Anterior cingulate cortex (tissue), 58 donors: ENCODE measurements at places on chromosomes 3 and 15.

DNA sequence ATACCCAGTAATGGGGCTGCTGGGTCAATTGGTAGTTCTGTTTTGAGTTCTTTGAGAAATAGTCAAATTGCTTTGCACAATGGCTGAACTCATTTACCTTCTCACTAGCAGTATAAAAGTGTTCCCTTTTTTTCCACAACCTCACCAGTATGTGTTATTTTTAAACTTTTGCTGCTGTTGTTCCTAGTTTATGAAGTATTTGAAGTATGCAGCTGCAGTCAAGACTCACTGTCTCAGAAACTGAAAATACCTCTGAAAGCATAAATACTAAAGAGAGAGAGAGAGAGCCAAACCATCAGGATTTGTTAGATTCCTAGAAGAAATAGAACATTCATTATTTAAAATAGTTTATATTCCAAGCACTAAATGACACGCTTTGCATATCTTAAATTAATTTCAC is 764.2 kb downstream of the NTRK3 start:
- DNase-seq, result no peak

GRCh38 chr3:83567935-83568334 is 1390.9 kb upstream of the CADM2 start:
- no peak for DNase-seq

DNA sequence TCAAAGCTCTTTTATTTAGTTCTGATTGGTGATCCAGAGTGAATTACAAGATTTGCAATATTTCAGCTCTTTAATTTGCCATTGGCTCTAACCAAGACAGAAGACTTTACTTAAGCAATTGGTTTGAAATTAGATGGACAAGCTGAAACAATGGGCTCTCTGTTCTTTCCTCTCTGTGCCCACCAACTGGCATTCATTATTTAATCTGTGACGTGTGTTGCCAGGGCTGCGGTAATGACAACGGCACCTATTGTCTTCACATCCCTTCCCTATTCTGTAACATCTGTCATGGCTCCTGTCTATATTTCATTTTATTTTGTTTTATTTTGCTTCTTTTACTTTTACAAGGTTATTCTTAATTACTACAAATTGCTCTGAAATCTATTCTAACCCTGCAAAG is 33.9 kb downstream of the PLD1 start:
- DNase-seq, result peak; percentile 70

- DNase-seq, result no peak
Measured at GRCh38 chr3:62370858-62371719, 2.3 kb downstream of the FEZF2 start.

GRCh38 chr3:140523600-140523999 is 154.3 kb upstream of the TRIM42 start:
- no peak for DNase-seq

GRCh38 chr3:140834266-140835037 is 107.2 kb upstream of the SLC25A36 start:
- DNase-seq, result no peak

DNA sequence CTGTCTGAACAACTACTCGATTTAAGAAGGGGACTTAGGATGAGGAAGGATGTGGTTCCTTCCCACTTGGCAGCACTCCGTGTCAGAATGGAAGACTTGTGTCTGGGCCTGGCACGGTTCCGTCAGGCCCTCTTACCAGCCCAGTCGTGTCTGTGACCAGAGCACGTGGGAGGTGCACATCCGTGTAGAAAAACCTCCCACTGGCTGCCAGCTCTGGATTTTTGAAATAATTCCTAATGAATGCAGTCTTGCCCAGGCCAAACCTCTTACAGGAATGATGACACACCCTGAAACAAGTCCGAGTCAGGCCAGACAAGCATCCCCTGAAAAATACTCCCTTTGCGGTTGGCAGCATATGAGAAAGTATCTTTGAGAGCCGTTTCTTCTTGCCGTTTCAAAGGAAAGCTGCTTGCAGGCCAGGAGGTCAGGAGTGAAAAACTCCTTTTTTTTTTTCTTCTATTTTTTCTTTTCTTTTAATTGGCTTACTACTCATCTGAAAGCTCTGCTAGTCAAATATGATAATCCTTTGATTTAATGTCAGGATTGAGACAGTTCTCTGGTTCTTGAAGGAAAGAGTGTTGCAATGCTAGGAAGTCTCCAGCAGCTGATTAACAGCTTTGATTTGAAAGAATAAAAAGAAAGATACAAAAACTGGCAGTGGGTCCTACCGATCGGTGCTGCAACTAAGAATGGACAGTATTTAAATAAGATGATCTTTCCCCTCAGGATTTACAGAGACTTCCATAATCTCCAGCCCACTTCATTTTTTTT is 19.8 kb downstream of the IL1RAP start:
- peak; percentile 12 for DNase-seq

DNA sequence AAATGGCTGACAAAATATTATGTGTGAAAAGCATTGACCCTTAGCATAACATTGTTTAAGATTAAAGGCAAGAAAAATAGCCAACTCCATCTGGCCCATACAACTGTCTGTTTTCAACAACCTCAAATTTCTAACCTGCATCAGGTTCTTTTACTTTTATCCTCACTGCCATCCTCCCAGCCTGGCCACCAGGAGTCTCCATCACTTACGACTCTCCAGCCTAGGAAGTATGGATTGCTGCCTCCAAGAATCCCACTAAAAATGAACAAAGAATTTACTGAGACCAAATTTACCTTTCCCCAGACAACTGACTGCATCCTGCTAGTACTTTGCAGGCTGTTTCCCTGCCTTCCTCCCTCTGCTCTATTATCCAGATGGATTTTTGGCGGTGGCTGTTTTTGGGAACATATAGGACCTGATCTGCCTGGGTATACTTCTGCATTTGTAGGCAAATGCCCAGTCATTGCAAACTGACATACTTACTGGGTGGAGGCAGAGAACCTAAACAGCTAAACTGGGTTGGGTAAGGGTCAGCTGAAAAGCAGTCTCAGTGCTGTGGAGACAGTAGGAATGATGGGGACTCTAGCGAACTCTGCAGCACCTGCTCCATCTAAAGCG is 144.2 kb downstream of the GHSR start:
- no peak for DNase-seq

- DNase-seq, result no peak
Measured at GRCh38 chr15:48121849-48122248, 1.1 kb downstream of the SLC24A5 start.

DNA sequence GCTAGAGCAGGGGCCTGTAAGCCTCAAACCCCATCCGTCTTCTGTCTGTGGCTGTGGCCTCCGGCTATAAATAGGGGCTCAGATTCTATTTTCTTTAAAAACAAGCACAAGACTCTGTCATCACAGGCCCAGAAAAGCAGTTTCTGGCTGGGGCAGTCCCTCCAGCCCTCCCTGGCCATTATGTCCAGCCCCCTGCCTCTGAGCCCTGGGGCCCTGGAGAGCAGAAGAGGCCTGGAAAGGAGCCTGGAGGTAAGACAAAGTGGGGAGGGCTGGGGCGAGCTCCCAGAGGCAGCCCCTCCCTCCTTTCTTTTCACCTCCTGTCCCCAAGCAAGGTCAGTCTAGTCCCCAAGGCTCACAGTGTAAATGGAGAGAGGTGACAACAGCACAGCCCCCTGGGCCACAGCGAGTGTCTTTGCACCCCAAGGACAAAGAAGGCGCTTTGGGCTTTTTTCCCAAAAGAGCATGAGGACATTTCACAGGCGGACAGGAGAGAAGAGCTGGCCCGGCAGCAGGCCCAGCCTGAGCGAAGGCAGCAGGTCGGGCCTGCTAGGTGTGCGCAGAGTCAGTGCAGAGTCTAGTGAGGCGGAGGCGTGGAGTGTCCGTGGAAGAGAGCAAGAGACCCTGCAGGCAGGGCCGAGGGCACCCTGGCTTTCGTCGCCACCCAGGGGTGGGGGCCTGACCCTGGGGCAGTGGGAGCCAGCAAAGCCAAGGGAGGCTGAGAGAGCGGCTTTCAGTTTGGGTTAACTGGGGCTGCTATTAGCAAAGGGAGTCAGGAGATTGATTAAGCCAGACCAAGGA is 188.3 kb downstream of the TBC1D2B start:
- no peak for DNase-seq

GRCh38 chr15:23647421-23648370 is at the start of gene MAGEL2:
Gene MAGEL2, minus strand, starts transcription at chr15:23647867. Its CDS starts 125 bp downstream, at chr15:23647742.
- DNase-seq, result no peak

DNA sequence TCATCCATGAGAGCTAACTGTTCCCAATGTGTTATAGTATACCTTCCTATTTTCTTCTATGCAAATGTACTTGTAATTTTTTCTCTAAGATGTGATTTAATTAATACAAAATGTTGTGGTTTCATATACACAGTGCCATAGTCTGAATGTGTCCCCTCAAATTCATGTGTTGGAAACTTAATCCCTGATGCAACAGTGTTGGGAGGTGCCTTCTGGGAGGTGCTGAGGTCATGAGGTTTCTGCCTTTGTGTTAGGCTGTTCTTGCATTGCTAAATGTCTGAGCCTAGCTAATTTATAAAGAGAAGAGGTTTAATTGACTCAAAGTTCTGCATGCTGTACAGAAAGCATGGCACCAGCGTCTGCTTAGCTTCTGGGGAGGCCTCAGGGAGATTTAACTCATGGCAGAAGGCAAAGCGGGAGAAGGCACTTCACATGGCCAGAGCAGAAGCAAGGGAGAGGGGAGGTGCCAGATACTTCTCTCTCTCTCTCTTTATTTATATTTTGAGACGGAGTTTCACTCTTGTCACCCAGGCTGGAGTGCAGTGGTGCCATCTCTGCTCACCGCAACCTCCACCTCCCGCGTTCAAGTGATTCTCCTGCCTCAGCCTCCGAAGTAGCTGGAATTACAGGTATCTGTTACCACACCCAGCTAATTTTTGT is 34.7 kb upstream of the BNIP2 start:
- DNase-seq, result no peak

GRCh38 chr3:158790901-158791589 is 10.8 kb upstream of the MFSD1 start:
- no peak for DNase-seq

GRCh38 chr15:46251903-46252302 is 617.1 kb downstream of the SQOR start:
- no peak for DNase-seq

GRCh38 chr3:196968233-196969133 is at the start of gene PIGZ:
Gene PIGZ, minus strand, starts transcription at chr3:196968833. Its CDS starts 16,802 bp downstream, at chr3:196952031.
- DNase-seq, result no peak

DNA sequence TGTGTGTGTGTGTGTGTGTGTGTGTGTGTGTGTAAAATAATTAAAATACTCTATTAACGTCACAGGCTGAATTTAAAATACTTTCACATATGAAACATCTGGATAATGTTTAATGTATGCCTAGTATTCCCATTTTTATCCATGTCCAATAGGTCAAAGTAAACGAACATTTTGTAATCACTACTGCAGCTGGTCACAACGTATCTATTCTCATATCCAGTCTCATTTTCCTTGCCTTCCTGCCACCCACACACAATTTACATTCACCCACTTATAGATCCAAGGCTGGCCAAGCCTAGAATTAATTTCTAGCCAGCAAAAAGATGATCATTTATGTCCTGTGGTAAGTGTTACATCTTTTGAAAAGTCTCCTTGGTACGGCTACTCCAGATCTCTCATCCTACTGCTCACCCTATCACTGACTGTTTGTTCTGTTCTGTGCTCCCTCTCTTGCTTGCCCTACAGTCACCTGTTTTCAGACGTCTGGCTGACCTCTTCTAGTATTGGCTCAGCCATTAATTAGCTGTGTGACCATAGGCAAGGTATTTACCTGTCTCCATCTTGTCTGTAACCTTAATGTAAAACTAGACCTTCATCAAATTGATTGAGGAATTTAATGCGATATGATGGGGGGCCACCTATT is 17.6 kb downstream of the SERPINI2 start:
- DNase-seq, result no peak

GRCh38 chr3:186534113-186534669 is 10.0 kb downstream of the CRYGS start:
- no peak for DNase-seq

GRCh38 chr15:22810033-22810852 is 23.8 kb downstream of the NIPA1 start:
- DNase-seq, result no peak

DNA sequence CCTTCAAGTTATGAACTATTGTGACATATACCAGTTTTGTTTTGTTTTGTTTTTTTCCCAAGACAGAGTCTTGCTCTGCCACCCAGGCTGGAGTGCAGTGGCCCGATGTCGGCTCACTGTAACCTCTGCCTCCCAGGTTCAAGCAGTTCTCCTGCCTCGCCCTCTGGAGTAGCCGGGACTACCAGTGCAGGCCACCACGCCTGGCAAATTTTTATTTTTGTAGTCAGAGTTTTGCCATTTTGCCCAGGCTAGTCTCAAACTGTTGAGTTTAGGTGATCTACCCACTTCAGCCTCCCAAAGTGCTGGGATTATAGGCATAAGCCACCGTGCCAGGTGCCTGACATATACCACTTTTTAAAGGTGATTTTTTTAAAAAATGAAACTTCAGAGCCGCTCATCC is 74.6 kb downstream of the ARRDC4 start:
- no peak for DNase-seq

GRCh38 chr3:108818404-108818803 is 4.2 kb upstream of the TRAT1 start:
- no peak for DNase-seq
